NCI-H1930 (cell line): ENCODE measurements at places on chromosomes 7 and 10.
A peak's percentile ranks its signal among the peaks of the same experiment; 100 is the strongest.

- peak; percentile 49 for DNase-seq
Observed at GRCh38 chr7:68176974-68177373, 1180.3 kb downstream of the TYW1 start.

- no peak for DNase-seq
Observed at GRCh38 chr10:132319853-132320653, 11.9 kb upstream of the LRRC27 start.

GRCh38 chr7:102912742-102913141 is at the start of gene LRRC17:
Gene LRRC17 (plus strand): TSS chr7:102913000. CDS start chr7:102933914, 20,914 bp downstream.
- DNase-seq: no peak

- DNase-seq: no peak
Observed at GRCh38 chr7:156665101-156665500, 24.5 kb downstream of the RNF32 start.

GRCh38 chr10:75208181-75208580 is 2.4 kb upstream of the VDAC2 start:
- DNase-seq: no peak

DNA sequence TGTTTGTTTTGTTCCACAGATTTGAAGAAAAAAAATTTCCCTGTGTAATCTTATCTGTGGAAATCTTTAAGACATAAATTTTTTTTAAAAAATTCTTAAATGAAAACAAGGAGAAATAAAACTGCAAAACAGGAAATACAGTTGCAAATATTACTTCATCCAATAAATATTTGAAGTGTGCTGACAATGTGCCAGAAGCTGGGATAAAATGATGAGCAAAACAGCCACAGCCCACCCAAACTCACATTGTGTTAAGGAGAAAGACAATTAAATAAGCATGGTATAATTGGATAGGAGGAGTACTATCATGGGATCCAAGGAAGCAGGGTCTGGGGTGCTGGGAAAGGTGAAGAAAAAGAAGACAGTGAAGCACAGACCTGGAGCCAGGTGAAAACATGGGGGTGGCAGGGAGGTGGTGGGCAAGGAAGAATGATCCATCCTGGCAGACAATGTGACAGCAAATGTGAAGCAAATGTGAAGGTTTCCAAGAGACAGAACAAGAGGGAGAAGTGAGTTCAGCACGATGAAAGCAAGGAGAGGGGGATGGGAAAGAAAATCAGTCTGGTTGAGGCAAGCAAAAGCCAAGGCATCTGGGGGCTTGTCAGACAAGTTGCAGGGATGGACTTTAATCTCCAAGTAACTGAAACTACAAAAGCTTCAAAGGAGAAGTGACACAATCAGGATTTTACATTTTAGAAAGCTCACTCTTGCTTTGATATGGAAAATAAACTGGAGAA is 135.9 kb downstream of the HIBADH start:
- DNase-seq: no peak

DNA sequence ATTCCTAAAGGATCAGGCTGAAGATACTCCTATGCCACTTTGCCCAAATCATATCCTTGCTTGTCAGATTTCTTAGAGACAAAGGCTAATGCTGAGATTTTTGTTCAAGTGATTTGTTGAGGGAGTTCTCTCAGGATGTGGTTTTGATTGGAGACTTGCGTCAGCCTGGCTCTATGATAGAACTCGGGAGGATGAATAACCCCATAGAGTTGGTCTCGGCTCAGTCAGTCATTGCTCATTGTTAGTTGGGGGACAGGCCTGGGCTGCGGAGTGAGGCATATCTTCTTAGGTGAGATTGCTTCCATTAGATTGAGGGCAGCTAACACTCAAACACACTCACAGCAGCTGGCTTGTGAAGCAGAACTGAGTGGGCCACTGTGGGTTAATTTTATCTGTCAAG is 203.4 kb downstream of the KIF20B start:
- no peak for DNase-seq

DNA sequence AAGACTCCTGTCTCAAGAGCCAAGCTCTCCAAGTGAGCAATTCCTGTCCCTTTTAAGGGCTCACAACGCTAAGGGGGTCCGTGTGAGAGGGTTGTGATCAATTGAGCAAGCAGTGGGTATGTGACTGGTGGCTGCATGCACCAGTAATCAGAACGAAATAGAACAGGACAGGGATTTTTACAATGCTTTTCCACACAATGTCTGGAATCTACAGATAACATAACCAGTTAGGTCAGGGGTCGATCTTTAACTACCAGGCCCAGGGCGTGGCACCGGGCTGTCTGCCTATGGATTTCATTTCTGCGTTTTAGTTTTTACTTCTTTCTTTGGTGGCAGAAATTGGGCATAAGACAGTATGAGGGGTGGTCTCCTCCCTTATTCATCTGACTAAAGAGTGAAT is 54.9 kb upstream of the SP4 start:
- DNase-seq: no peak

- no peak for DNase-seq
Observed at GRCh38 chr10:30000802-30001571, 58.4 kb downstream of the JCAD start.

GRCh38 chr7:55514546-55515265 is 57.6 kb downstream of the VOPP1 start:
- no peak for DNase-seq

GRCh38 chr7:29017713-29018112 is 59.6 kb upstream of the TRIL start:
- DNase-seq: no peak

DNA sequence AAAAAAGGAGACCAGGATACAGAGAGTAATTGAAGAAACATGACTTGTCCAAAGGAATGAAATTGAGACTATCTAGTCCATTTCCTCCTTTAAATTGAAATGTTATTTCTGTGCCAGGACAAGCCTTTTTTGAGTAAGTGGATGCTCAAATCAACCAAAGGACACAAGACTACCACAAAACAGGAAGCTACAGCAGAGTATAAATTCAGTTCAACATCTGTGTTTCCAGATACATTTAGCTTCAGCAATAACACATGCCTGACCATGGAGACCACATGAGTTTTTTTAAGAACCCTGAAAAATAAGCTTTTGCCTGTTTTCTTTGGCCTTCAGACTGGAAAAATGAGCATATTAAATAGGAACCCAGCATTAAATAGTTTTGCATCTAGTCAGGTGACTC is 707.5 kb downstream of the ZWINT start:
- DNase-seq: no peak

GRCh38 chr7:80488406-80488805 is 23.5 kb downstream of the GNAT3 start:
- no peak for DNase-seq

- DNase-seq: no peak
Observed at GRCh38 chr7:15419596-15419995, 142.2 kb downstream of the AGMO start.

DNA sequence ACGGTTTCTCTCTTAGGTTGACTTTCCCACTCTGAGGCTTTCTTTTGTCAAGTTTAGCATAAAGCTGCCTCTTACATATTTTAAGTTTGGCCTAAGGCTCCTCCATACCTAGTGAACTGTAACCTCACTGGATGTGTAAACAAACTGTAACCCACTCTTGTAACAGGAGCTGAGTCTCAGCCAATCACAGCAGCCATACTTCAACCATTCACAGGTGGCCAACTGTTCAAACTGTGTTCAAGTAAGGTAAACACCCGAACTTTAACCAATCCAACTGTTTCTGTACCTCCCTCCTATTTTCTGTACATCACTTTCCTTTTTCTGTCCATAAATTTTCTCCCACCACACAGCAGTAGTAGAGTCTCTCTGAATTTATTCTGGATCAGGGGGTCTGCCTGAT is 7.7 kb upstream of the NRBF2 start:
- DNase-seq: no peak

DNA sequence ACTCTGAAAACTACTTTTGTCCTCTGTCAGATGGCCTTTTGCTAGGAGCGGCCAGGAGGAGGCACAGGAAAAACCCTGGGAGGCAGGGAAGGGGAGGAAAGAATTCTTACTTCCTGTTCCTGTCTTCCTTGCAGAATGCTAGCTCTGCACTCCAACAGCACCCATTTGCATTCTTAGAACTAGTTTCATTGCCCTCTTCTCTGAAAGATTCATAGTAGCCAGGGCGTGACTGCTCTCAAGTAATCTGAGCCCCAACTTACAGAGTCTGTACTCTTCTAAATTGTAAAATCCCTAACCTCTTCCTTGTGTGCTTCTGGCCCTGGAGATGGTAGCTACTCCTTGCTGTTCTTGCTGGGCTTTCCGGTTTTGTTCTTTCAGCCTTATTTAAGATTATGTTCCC is 75.3 kb upstream of the STEAP1 start:
- no peak for DNase-seq

- DNase-seq: no peak
Observed at GRCh38 chr10:34139559-34139958, 675.5 kb downstream of the PARD3 start.

DNA sequence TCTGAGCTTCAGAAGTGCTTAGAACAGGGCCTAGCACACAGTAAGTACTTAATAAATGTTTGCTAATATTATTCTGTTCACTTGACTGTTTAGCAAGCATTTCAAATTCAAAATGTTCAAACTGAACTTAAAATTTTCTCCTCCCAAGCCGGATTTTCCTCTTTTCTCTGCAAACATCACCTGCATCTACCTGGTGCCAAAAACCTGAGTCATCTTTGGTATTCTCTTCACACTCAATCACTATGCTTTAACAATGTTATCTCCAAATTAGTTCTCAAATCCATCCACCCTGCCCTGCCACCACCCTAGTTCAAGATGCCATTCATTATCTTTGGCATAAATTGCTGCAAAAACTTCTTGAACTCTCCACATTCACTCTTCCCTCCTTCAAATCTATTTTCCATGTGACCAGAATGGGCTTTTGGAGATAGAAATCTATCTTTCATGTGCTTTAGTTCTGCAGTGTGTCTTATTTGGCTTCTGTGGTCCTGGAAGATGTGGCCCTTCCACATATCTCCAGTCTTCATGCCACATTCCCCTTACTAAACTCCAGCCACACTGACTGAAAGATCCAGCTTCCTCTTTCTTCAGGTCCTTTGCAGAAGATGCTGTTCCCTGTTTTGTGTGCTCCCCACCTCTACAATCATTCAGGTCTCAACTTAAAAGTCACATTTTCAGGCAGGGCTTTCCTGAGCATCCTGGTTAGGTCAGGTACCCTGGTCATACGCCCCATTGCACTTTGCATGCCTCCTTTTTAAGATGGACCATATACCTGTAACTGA is 2.0 kb downstream of the GGCT start:
- no peak for DNase-seq
